Kidney (tissue), 22 donors: ENCODE measurements at places on chromosomes 7 and 10. TPM values are rescaled to one million over a fixed set of nuclear protein-coding genes. Genes with fewer than 3 reads are reported as not detected.

SFTPA2 gene
- not detected for polyA plus RNA-seq

DNA sequence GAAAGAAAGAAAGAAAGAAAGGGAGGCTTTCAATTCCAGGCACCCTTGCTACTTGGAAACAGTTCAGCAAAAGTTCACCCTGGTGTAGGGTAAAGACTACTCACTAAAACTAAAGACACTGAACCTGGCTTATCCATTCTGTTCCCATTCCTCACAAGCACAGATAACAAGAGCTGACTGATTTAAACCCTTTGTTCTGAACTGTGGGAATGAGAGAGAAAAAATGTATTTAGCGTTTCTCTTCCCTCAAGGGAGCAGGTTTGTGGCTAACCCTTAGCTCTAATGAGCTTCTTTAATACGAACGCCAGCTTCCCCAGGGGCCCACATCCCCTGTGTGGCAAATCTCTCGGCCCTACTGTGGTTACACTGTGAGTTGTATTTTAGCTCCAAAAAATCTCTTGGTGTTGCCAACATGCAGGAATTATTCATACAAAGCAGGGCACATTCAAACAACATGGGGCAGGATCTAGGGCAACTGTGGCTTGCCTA, 23.3 kb downstream of the PRTFDC1 start:
- no peak for DNase-seq

KLLN gene
- polyA plus RNA-seq, result 0.82 TPM

- DNase-seq, result no peak
Measured at GRCh38 chr10:80429521-80429973, 21.2 kb downstream of the PRXL2A start.

DNA sequence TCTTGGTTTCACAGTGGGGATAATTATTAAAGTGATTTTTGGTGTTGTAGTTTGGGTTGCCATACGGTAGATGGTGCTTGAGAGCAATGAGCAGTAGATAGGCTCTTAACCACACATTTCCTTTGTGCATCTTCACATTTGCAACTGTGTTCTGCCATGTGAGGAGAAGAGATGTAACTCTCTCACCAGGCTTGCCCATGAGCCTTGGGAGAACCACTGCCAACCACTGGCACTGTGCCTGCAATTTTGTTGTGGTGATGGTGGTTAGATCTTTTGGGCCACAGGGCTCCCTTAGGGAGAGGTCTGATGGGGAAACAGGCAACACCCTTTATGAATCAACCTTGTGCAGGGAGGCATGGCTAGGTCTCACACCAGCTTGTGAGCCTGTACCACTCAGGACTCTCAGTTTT, 204.3 kb downstream of the CCDC7 start:
- DNase-seq, result no peak

DNA sequence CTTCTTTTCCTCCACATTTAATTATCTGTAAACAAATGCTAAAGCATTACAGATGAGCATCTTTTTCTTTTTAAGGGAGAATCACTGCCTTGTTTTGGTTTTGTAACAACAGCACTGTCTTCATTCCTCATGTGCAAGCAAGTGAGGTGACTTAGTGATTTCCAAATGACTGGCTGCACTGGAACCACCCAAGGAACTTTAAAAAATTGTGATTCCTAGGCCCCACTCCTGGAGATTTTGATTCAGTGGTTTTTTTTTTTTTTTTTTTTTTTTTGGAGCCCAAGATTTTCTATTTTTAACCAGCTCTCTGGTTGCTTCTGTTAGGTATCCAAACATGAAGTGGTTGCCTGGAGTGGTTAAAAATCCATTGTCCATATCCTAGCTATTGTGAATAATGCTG, 176.2 kb downstream of the LRMDA start:
- DNase-seq, result no peak

DNA sequence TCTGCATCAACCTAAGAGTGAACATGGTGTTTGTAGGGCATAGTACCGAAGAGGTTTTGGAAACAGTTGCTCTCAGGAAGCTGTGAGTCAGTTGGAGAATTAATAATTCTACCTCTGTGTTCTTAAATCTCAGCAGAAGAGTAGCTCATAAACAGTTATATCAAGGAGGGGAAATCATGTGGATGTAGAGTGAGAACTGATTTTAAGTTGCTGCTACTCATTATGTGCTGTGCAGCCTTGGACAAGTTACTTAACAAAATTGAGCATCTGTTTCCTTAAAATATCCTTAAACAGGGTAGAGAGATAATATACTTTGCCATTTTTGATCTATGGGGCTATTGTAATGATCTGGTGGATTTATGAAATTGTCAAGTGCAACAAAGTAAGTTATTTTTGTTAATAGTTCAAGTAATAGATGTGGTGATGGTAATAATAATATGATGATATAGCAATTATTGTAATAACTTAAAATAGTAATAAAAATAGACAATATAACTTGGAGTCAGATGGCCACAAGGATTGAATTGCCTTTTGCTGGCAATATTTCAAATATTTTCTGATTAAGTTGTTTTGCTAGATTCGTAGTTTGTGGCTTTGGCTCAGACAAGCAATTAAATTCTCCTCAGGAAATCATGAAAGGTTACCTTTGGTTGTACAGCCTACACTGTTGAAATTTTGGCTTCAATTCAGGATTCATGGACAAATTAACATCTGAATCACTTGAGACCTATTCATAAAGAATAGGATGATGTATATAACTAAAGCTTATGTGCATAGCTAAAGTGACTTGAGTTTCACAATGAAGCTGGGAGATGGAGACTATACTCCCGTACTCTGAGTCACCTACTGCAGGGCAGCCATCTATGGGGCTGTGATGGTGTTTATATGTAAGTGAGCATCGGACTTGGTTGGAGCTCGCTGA, 228.5 kb downstream of the CDK14 start:
- no peak for DNase-seq

HOXA3 gene
- 6.3 TPM for polyA plus RNA-seq

DNA sequence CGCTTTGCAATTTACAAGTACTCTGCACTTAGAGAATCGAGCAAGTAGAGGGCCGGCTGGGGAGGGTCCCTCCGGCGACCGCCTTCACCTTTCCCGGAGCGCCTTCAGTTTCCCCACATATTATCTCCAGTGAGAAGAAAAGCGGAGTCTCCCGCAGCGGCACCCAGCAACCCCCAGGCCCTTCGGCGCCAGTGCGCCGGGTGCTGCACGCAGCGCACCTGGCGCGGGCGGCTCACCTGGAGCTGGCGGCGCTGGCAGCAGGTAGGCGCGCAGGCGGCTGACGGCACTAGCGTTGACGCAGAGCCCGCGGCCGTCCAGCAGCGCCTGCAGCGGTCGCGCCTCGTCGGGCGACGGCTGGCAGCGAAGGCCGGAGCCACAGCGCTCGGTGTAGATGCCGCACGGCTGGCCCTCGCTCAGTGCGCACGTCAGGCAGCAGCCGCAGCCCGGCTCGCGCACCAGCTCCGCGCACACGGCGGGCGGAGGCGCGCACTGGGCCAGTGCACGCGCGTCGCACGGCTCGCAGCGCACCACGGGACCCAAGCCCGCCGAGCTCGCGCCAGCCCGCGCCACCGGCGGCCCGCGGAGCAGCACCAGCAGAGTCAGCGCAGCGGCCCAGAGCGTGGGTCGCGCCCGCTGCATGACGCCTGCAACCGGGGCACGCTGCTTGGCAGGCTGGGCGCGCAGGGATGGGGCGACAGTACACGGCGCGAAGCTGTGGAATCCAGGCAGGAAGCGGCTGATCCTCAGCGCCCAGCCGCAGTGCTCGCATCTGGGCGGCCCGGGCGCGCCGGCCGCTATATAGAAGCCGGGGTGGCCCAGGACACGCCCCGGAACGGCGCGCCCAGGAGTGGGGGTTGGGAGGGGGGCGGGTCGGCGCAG, at the start of gene IGFBP3:
Gene IGFBP3 (minus strand): TSS at position 771 of the 879 bp plus-strand sequence. CDS start 132 bp downstream, at position 639.
- peak; percentile 81 for DNase-seq
